ENCODE measurements at places on chromosomes 3 and 15.

- no peak for DNase-seq
Measured at GRCh38 chr3:113055961-113056360, 65.2 kb downstream of the GTPBP8 start.

- peak; percentile 24 for DNase-seq
Measured at GRCh38 chr15:61479613-61480012, 250.5 kb upstream of the RORA start.

DNA sequence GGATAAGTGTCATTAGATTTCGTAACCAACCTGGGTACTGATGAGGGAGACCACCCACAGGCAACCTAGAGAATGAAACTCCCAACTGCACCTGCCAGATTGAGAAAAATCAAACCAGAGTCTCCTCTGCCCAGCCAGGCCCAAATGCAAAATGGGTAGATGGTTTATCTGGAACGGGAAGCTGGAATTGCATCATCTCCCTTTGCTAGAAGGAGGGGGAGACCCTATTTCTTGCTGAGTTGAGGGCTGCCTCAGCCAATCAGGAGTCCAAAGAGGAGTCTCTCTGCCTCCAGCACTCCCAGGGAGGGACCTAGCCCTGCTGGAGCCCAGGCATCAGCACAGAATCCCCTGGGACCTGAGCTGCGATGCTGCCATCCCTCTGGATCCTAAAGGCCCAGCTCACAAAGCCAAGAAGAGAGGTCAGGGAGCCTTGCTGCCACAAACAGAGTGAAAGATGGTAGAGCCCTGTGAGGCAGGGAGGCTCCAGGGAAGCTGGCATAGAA lies 8.1 kb downstream of the RMDN3 start:
- no peak for DNase-seq

DNA sequence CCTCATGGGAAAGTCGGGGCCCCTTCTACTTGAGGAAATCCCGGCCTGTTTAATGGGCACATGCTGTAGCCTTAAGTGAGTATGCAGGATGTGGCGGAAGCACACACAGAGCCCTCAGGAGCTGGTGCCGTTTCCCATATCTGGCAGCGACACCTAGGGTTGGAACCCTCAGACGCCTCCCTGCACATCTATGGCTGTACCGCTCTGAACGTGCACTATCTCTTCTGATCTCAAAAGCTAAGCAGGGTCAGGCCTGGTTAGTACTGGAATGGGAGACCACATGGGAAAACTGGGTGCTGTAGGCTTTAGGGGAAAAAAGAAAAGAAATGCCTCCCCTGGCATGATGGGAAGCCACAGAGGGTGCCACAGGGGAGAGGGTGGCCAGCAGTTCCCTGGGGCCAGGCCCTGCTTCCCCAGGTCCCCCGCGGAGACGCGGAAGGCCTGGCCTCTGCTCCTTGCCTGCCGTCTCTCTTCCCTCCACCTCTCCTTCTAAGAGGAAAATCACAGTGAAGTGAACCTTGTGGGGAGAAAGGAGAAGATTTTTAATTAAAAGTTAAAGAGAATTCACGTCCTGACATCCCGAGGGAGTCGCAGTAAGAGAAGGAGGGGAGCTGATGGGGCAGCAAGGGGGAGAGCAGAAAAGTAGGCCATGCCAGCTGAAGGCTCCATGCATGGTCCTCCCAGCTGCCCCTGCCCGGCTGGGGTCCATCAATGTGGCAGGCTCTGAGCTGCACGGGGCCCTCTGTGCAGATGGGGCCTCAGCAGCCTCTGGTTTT lies 60.5 kb upstream of the TMEM115 start:
- DNase-seq = no peak

DNA sequence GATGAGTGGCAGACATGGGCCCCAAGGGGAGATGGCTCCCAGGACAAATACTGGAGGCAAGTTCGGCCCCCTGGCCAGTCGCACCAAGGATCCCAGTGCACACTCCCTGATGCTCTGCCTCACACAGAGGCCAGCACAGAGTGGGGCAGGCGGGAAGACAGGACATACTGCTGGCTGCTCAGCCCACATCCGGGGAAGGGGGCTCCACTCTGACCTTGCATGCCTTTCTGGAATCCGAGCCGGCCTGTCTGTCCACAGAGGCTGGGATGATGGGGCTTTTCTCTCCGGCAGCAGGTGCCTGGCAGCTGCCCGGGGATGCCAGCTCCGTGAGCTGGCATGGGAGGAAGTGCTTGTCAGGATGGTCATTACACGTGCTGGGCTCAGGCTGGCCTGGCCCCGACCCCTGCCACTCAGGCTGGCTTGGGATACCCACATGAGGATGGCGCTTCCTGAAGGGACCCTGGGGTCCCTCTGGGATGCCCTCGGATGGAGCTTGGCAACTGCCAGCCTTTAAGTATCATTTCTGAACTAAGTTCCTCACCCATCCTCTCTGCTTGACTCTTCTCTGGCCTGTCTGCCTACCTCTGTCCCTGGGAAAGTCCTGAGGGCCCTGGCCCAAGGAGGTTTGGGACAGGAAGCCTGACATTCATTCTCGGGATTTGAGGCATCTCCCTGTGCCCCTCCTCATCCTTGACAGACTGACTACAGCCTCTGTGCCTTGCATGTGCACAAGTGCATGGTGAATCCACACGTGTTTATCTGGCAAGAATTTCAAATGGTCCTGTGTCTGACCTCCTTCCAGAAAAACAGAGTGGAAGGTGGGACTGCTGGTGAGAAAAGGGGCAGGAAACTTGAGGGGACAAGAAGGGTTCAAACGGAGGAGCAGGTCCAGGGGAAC lies 46.5 kb downstream of the EXOG start:
- no peak for DNase-seq

- no peak for DNase-seq
Measured at GRCh38 chr15:60727260-60727659, 248.3 kb upstream of the ICE2 start.

DNA sequence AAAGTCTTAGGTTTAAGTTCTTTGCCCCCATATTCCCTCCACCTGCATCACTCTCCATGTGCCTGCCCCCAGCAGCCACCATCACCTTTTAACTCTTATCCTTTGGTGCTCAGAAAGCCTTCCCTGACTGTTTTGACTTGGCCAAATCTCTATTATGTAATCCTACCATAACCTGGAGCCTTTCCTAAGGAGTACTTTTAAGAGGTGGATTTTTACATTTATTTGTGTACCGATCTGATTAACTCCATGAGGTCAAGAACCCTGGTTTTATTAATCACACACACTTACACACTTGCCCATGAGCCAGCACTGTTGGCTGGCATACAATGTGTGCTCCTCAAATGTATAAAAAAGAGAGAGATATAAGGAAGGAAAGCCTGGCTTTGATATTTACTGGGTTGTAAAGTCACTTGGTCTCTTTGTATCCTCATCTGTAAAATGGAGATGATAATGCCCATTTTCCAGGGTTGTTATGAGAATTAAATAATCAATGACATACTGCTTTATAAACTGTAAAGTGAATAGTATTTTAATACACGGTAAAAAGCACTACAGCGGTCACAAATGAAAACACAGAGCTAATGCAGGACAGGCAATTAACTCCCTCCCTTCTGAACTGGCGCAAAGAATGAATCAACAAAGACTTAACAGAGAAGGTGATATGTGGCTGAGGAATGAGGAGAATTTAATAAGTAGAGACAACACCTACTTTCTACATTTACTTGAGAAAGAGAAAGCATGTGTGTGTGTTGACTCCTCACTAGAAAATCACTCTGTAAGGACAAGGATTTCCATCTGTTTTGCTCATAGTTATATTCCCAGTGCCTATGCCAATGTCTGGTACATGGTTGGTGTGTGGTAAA lies 45.4 kb downstream of the ATP13A4 start:
- DNase-seq = no peak

DNA sequence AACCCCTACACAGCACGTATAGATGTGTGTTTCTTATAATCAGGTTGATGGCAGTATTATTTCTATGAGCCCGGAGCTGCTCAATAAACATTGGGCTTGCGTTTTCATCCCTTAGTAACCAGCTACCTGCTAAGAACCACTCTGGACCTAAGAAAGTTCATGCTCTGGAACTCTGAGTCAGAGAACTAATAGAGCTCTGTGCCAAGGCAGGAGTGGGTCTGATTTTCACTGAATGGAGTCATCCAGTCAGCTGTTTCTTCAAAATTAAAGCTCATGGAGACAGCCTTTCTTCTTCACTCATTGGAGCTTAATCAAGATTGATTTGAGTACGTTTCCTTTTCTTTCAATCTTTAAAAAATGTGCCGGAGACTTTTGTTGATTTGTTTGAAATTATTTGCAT lies 145.7 kb downstream of the BBX start:
- no peak for DNase-seq

- DNase-seq = peak; percentile 84
Measured at GRCh38 chr15:69853544-69853951, 244.2 kb downstream of the TLE3 start.

DNA sequence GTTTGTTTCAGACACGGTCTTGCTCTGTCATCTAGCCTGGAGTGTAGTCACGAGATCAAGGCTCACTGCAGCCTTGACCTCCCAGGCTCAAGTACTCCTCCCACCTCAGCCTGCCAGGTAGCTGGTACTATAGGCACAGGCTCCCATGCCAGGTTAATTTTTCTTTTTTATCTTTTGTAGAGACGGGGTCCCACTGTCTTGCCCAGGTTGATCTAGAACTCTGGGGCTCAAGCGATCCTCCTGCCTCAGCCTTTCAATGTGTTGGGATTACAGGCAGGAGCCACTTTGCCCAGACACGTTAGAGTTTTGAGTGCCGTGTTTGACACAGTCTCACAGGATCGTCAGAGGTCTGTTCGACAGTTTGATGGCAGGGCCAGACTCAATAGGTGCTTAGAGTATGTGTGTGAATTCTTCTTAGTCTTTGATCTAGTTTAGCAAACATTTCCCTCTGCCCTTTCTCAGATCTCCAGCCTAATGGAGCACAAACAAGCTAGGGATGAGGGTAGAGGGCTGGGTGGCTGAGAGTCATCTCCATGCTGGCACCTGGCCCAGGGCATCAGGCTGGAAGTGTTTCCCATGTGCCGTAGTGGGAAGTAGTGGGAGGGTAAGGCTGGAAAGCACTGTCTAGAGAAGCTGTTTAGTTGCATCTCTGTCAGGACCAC lies 66.1 kb upstream of the DLG1 start:
- DNase-seq = no peak

- no peak for DNase-seq
Measured at GRCh38 chr3:158494673-158495072, 76.3 kb upstream of the MLF1 start.

GRCh38 chr3:67653425-67654098 lies 850 bp downstream of the SUCLG2 start:
- peak; percentile 30 for DNase-seq

- DNase-seq = no peak
Measured at GRCh38 chr3:56519641-56520040, 37.3 kb upstream of the CCDC66 start.

GRCh38 chr15:100735129-100736053 lies 133.0 kb downstream of the ASB7 start:
- DNase-seq = no peak

DNA sequence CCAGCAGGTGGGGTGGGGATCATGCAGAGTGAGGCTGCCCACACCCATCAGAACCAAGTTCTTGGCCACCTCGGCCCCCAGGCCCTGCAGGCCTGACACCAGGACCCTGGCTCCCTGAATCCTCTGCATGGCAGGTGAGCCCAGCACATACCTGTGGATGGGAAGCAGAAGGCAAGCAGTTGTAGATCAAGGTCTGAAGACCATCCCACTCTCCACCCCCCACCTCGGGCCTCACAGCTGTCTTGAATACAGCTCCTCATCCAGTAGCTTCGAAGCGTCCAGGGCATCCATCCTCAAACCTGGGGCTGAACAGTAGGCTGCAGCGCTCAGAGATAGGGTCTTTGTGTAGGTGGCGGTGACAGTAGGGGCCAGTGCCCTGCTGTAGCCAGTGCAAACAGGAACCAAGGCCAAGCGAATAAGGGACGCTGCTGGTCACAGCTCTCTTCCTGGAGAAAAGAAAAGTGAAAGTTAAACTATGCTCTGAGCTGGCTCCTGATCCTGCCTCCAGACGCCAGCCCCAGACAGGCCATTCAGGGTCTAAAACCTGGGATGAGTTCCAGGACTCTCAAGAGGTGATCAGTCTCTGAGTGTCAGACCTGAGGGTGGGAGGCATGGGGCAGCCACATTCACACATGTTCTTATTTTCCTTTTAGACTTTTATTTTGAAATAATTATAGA lies at the start of gene UBA7:
TSS of gene UBA7 (minus strand) at position 457 of the 678 bp plus-strand sequence. CDS start at position 291, 166 bp downstream.
- DNase-seq = peak; percentile 54

GRCh38 chr3:127475975-127476705 lies 114.4 kb downstream of the TPRA1 start:
- no peak for DNase-seq

GRCh38 chr3:142215106-142215505 lies 10.3 kb downstream of the GK5 start:
- DNase-seq = no peak

DNA sequence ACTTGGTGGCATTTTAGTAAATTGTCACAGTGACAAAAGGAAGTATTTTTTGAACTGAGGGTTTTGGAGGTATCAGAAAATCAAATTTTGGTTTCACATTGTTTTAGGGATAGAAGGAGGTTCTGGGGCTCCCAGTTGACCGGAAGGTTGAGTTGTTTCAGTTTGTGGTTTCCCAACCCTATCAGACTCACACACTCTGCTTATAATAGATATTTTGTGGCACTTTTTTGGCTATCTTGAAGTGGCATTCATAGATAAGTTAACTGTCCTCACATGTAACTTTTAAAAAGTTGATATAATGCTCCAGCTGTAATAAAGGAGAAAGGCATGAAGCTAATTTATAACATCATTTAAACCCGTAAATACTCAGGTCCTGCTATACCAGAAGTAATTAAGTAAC lies 12.8 kb downstream of the ARMC8 start:
- DNase-seq = no peak

- peak; percentile 65 for DNase-seq
Measured at GRCh38 chr15:85030301-85030929, 48.8 kb downstream of the PDE8A start.

- DNase-seq = no peak
Measured at GRCh38 chr3:177729956-177730681, 532.8 kb upstream of the TBL1XR1 start.

All from ACHN (cell line).